Activated CD4-positive, CD25-positive, alpha-beta regulatory T cell treated with anti-CD3 and anti-CD28 coated beads, Interleukin-2, amount 50 U/mL, for 24 hours (primary cell): ENCODE measurements at places on chromosomes 4 and X.

DNA sequence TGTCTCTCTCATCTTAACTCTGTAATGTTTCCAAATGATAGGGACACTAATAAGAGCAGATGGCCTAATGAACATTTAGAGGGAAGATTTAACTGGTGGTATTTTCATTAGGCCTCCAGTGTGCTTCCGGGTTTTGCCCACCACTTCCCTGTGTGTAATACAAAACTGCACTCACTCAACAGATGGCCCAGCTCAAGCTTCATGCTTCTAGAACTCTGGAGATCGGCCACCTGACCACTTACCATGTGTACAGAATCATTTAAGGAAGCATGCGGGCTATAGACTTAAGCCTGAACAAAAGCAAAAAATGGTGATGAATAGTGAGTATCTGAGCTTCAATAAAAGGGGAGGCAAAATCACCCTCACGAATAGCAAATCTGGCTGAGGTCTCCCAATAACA lies 89.3 kb downstream of the SH2D1A start:
- ATAC-seq = no peak

GRCh38 chrX:77342004-77342403 lies 105.2 kb upstream of the FGF16 start:
- no peak for ATAC-seq

GRCh38 chr4:41575207-41575606 lies 37.2 kb downstream of the LIMCH1 start:
- no peak for ATAC-seq

- peak; percentile 29 for ATAC-seq
Measured at GRCh38 chr4:7781366-7781765, 158.3 kb downstream of the AFAP1 start.

DNA sequence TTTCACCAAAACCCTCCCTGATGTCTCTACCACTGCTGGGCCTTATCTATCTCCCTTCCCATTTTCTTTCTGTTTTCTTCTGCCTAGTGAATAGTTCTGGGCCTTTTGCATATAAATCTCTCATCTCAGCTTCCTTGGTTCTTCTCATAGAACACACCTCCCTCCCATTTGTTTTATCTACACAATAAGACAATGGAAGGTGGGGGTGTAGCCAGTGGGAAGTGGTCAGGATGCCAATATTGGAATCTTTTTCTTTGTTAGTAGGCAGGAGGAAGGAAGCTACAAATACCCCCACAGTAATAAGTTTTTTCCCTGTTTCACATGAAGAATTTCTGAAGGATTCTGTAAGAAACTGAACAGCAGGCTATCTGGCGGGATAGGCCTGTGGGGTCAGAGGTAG lies 30.9 kb upstream of the RHOH start:
- no peak for ATAC-seq

DNA sequence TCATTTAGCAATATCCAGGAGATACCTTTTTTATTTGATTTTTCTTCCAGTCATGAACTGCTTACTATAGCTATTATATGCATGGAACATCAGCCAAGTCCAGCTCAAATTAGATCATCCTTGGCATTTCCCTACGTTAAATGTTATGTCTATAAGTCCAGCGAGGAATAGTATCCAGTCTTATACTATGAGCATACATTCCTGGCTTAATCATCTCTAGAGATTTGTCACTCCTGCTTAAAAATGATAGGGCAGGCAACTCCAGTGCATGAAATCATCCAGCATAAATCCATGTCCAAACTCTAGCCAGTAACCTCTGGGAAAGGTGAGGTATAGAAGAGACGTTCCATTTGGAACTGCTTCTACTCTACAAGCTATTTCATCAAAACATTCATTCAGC lies 126.7 kb upstream of the VCX2 start:
- ATAC-seq = no peak

DNA sequence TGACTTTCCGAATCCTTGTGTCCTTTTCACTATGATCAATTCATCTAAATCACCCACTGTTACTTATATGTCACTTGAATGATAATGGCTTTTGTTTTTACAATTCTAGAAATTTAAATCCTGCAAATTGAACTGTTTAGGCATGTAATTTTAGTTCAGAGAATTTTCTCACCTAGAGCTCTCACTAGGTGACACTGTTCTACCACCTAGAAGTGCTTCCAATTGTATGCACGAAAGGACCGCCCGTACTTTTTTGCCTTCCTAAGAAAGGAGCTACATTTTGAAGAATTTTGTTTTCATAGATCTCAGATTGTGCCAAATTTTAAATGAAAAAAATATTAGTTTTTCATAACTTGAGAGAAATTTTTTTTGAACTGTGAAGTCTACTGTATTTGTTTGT lies 481.6 kb upstream of the FSTL5 start:
- no peak for ATAC-seq

DNA sequence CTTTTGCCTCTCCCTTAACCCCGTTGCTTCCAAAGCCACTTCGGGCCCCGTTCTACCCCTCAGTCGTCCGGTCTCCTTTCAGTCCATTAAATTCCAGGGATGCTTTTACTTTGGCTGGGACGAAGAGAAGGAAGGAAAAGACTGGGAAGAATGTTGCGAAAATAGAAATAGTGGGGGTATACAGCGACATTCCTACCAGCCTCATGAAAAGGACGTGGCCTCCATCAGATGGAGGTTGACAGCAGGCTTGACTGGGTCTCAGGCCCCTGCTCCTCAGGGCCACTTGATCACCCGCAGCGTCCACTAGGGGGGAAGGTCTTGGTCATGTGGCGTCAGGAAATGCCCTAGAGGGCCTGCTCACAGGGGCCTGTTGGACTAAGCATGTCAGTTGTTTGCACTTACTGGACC lies 657 bp upstream of the ANKRD50 start:
- peak; percentile 11 for ATAC-seq

DNA sequence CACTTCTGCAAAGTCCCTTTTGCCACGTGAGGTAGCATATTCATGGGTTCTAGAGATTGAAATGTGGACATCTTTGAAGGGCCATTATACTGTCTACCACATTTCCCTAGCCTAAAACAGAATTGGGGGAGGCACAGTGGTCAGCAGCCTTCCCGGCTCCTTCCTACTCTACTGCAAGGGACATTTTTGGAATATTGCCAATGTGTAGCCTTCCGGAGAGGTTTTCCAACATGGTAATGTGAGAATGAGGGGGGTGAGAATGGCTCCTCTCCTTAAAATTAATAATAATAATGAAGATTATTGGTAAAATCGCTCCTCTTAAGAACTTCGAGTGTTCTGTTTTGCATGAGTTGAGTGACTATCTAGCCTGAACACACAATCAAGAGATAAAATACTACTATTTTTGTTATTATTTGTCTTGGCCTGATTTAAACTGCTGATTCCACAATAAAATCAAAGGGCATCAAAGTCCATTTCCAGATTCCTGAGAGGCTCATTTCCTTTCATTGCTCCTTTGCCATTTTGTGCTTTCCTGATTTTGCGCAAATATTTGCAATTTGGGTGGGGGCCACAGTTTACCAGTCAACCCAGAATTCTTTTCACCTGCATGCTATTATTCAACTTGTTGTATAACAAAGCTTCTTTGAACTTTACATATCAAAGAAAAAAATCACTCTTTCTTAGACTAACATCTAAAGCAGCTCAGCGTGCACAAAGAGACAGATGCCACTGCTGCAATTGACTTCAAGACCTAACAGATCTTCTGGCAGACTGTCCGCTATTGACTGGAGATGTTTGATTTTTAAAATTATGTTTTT lies 27.0 kb upstream of the TSPAN5 start:
- ATAC-seq = no peak

- no peak for ATAC-seq
Measured at GRCh38 chr4:75848891-75849290, 53.4 kb downstream of the PPEF2 start.

DNA sequence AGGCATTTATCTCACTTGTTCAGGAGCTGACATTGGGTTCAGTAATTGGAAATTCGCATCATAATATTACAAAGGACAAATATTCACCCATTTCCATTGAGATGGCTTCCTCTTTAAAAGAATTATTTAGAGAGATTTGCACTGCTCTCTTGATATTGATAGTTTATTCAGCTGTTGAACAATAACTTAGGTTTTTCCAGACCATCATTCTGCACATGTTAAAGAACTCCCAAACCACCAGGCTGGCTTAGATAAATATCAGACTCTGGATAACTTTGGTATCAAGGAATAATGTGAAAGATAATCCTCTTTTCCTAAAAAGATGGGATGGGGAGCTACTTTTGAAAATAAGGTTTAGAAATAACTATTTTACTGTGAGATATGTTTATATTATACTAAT lies 154.0 kb downstream of the GASK1B start:
- ATAC-seq = no peak

DNA sequence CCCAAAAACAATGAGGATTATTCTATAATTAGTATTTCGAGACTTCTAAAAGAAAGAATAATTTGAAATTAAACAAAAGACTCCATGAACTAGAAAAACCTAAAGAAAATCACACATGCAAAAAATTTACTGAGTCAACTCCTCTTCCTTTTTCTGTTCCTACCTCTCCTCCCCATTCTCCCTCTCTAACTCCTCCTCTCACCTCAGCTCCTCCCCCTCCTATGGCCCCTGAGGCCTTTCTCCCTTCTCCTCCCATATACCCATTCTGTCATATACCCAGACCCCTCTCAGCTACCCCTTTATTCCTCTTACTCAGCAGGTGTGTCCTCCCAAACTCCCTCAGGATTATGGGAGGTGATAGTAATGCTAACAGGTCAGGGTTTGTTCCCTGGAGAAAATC lies 57.4 kb downstream of the SERTM2 start:
- no peak for ATAC-seq

DNA sequence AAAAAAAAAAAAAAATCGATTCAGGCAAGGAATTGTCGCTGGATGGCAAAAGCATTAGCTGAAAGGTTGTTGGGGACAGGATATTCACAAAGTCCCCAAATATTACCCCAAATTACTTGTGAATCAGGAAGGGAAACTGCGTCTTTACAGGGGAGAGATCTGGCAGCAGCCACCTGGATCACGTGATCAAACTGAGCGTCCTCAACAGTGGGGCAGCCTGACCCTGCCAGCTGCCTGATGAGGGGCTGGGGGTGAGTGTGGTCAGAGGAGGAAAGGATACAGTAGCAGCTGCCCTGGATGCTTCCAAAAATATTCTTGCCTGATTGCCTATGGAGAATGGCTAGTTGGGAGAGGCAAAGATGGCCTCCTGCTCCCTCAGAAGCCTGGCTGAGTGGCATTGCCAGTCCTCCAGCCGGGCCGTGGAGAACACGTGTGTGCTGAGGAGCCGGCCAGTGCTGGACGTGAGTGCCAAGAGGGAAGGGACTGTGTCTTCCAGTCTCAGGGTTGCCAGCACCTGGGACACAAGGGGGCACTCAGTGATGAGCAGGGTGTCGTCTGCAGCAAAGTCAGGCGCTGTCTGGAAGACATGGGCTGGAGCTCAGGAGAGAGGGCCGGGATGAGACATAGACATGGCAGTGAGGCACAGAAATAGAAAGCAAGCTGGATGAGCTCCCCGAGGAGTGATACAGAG lies 3.0 kb upstream of the LAGE3 start:
- no peak for ATAC-seq

GRCh38 chr4:143163614-143164013 lies 21.1 kb upstream of the USP38 start:
- ATAC-seq = no peak

DNA sequence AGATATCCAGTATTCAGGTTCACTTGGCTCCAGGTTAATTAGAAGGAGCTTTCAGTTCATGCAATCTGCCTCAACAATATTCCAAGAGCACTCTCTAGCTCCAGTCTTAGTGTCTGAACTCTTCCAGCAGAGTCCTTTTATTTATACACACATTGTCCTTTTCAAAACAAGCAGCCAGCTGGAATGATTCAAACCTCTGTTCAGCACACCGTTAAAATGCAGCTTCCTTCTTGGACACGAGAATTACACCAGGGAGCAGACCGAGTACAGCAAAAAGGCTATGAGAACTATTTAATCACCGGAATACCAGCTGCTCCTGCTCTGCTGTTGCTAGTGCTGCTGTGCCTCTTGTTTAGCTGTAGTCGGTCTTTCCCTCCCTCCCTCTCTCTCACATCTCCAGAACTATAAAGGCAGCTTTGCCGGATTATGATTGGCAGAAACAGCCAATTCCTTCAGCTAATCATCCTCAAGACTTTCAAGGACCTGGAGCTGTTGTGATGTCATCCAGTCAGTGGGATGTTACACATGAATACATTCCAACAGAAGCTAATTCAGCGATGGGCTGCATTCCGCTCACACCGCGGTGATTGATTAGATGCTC lies at the start of gene NDST4:
Gene NDST4 (minus strand): TSS at position 115 of the 601 bp plus-strand sequence. CDS start 36,584 bp downstream, outside the sequence.
- no peak for ATAC-seq

DNA sequence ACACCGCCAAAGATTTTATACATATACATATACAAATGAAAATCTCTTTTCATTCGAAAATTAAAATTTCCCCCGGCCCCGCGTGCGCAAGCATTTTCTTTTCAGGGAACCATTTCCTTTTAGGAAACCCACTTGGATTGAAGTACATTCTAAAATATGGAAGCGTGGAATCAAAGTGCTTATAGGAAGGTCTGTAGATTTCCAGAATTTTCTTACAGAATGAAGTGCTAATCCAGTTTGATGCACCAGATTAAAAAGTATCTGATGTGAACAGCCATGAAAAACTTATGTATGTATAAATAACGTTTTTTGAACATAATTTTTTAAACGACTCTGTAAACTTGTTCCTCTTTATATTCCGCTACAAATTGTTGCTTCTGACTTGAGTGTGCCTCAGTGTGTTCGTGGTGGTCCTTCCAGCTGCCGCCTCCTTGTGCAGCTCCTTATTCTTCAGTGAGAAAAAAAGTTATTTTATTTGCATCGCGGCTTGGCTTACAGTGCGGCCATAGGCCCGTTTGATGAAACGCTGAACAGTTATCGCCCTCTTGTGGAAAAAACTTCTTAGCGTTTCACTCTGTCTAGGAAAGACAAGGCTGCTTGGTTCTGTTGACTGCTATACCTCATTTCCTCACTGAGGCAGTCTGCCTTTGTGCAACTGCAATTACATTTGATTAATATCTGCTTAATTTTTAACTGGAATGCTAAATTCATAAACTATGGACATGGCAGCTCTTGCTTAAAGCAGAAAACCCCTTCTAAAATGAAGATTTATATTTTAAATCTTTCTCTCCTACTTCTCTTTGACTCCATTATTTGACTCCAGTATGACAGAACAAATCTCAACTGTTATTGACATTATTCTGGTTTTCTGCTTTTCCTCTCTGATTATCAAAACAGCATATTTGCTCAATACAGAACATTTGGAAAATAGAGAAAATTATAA lies 4.7 kb upstream of the NKX6-1 start:
- ATAC-seq = peak; percentile 46

- no peak for ATAC-seq
Measured at GRCh38 chrX:17860811-17861488, at the start of gene RAI2. TSS of gene RAI2 (minus strand) at chrX:17861298. CDS start at chrX:17802010, 59,288 bp downstream.

- peak; percentile 41 for ATAC-seq
Measured at GRCh38 chr4:155353923-155354540, 22.7 kb downstream of the MAP9 start.

GRCh38 chrX:129739578-129739977 lies 799 bp downstream of the XPNPEP2 start:
- ATAC-seq = no peak

- ATAC-seq = no peak
Measured at GRCh38 chr4:7677799-7678301, 243.1 kb upstream of the PSAPL1 start.

- no peak for ATAC-seq
Measured at GRCh38 chr4:108192056-108192455, 23.3 kb upstream of the LEF1 start.
